ENCODE measurements at places on chromosomes 6 and 20. TPM values are rescaled to one million over a fixed set of nuclear protein-coding genes. Genes with fewer than 3 reads are reported as not detected.

- no peak for DNase-seq
Measured at GRCh38 chr6:148768646-148769270, 21.9 kb downstream of the UST start.

DNA sequence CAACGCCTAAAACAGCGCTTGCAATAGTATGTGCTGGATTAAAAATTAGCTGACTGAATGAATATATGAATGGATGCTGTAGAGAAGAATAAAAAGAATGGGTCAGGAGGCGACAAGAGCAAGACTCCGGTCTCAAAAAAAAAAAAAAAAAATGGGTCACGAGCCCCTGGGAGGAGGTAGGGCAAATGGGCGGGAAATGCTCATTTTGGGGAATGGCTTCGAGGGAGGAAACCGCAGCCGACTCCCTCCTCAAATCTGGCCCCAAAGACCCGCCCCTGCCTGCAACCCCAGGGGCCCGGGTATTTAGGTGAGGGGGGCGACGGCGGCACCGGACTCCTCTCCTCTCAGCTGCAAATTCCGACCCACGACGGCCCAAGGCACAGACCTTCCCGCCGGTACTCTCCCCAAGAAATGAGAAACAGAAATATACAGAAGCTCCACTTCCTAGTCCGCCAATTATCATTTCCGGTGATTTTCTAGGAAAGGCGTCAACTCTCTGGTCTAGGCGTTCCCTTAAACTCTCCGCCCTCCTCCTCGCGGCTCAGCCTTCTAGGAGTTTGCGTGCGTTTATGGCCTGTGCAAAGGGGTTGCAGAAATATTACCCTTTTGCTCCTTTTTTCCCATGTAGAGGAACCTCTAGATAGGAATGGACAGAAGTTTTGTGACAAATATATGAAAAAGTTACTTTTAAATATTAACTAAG is at the start of gene ZNF311:
ZNF311 (minus strand) TSS at position 133 of the 703 bp plus-strand sequence. CDS start 1,361 bp downstream, outside the sequence.
- no peak for DNase-seq

Gene KCNQ5
- 9.4 TPM for total RNA-seq

Gene ZNF335
- 31.1 TPM for total RNA-seq

- no peak for DNase-seq
Measured at GRCh38 chr20:11926292-11926998, 8.8 kb downstream of the BTBD3 start.

DNA sequence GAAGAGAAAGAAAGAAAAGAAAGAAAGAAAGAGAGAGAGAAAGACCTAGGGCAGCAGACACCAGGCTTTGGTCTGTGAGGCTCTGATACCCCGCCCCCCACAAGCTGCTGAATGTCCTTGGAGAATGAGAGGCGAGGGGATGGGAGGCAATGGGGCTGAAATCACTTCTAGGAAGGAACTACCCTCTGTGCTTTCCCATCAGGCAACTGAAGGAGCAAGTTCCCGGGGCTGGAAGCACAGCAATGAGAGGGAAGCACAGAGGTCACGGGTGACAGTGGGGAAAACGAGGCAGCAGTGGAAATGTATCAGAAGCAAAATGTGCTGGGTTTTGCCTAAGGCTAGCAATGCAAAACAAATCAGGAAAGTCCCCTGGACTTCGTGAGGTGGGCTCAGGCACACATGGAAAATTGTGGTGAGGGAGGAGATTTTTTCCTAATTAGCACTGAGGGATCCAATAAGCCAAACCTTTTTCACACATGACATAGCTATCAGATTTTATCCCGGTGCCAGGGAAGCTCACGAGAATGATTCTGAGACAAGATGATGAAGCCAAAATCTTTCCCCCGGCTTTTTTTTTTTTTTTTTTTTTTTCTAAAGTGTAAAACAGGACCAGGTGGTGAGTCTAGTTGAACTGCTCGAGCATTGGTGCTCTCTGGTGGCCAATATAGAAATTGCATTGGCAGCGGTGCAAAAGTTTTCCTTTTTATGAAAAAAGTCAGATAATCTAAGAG is 16.8 kb upstream of the ARFGEF2 start:
- peak; percentile 63 for DNase-seq

Gene GMDS
- total RNA-seq: 9.8 TPM

- peak; percentile 36 for DNase-seq
Measured at GRCh38 chr6:54929245-54929909, 82.8 kb downstream of the FAM83B start.

DNA sequence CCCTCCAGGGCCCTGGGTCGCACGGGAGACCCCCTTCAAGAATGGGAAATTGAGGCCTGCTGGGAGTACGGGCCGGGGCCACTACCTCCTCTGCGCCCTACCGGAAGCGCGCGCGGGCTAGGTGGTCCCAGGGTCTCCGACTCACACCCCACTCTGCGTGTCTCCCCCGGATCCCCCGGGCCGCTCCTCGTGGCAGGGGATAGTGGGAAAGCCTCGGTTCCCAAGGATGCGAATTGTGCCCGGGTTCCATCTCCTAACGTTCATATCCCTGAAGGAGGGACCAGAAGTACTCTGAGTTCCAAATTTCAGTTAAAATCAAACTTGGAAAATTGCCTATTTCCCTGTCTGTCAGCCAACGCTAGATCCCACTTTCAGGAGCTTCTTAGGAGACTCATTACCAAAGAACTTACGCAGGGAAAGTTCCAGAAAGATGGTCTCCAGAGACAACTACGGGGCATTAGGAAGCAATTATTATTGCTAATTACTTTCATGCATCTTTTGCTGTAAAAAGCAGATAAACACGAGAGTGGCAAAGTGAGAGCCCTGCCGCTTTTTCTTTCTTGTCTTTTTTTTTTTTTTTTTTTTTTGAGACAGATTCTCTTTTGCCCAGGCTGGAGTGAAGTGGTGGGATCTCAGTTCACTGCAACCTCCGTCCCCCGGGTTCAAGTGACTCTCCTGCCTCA is 858 bp downstream of the FAM83D start:
- no peak for DNase-seq

GRCh38 chr6:154488802-154489437 is 21.6 kb downstream of the CNKSR3 start:
- no peak for DNase-seq

DNA sequence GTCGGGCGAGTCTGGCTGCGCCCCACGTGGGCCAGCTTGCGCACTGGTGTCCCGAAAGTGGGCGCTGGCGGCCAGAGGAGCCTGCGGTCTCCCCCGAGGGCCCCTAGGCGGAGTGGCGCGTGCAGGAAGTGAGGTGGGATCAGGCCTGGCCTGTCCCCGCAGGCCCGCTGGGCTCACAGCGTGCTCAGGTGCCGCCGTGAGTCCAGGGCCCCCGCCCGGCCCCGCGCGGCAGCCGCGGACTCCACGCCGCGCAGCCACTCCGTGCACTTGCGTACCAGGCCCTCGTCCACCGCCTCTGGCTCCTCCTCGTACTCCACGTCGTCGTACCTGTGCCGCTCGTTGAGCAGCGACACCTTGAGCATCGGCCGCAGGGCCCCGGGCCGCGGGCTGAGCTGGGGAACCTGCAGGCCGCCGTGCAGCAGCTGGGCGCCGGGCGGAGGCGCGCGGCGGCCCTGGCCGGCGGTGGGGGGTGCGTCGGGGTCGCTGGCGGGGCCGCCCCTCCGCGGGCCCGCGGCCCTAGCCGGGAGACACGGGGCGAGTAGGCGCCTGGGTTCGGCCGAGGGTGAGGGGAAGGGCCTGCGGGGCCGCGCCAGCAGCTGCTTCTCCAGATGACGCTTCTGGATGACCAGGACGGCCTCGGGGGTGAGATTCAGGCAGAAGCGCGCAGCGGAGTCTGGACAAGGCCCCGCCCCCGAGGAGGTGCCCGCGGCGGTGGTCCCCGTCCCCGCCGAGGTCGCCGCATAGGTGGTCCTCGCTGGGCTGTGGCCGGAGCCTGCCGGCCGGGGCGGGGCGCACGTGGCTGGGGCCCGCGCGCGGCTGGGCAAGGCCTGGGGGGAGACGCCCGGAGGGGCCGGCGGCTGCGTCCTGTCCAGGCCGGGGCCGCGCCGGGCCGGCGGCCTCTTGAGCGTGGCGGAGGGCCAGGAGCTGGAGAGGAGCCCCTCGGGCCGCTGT is 835 bp downstream of the PRR18 start:
- no peak for DNase-seq
